ENCODE measurements at places on chromosomes 2 and 18. TPM values are rescaled to one million over a fixed set of nuclear protein-coding genes. Genes with fewer than 3 reads are reported as not detected.

The KHK gene
- 1.9 TPM for total RNA-seq

The PARD6G gene
- 5.0 TPM for total RNA-seq

The C1QL2 gene
- total RNA-seq, result not detected

The NOSTRIN gene
- total RNA-seq, result 21.2 TPM

The NFE2L2 gene
- 75.9 TPM for total RNA-seq
